ENCODE measurements at places on chromosomes 2 and 18.

DNA sequence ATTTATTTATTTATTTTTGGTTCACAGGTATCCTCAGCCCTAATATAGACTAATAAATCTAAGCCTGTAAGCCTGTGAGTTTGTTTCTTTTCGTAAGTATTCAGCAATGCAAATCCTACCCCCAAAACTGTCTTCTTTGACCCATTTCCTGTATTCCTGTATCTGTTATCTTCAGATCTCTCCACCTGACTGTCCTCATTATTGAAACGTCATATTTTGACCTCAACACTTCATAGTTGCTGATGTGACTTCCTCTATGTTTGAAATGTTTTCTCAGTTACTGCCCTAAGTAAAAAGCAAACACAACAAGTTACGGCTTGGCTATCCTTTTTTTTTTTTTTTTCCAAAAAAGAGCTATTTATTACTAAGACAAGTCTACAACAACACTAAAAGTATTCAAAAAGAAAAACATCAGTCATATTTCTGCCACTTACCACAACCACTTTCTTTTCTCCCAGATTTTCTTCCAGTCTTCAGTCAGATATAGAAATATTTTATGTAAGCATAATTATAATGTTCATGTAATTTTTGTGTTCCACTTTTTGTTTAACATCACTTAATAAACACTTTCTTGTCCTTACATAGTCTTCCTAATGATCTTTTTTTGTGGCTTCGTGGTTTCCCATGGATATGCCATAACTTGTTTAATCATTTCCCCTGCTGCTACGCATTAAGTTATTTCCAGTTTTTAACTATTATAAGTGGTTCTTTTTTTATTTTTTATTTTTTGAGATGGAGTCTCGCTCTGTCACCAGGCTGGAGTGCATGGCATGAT is 45.0 kb upstream of the EML4 start:
- no peak for DNase-seq

DNA sequence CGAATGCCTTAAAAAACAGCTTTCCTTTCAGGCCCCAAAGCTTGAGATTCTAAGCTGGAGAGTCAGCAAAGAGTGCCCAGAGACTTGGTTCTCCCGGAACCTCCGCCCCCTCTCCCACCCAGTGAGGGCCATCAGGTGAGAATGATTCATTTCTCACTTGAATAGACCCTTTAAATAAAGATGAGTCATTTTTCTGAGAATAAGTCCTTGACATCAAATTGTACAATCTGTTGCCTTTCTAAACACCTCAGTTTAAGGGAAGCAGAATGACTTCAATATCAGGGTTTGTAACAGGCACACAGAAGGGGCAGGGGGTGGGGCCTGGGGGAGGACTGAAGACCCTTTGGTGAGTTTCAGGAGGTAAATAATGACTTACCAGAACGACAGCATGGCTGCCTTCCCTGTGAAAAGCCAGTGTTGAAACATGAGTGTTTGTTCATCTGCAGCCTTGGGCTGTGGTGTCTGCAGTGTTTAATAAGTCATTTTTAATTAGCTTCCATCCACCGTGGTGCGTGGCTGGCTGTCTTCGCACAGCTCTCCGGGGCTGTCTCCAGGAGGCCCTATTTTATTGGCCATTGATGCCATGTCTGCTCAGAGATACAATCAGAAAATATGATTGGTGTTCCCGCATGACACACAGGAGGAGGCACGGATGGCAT is 134.9 kb upstream of the ZNF236 start:
- DNase-seq, result no peak

GRCh38 chr2:84844141-84844540 is 36.7 kb downstream of the TRABD2A start:
- DNase-seq, result no peak

DNA sequence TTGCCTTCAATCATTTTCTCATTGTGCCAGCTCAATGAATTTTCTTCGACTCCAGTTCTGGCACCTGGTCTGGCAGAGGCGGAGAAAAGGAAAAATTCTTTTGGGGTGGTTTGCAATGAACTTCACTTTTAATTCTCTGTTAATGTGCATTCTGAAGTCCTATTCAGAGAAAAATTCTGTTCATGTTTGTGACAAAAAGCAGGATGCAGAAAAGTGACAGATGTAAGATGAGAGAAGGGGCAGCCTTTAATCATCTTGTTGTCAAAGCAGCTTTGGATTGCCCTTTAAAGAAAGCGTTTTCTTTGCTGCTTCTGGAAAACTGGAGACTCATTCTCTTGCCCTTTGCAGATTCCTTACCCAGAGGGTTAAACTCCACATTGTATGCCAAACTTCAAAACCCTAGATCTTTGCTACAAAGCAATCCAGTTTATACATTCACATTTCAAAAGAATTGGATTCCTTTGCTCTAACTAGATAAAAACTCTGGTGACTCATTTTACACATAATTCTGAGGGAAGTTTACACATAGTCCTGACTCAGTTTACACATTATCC is 94.6 kb upstream of the CAVIN2 start:
- DNase-seq, result no peak

- DNase-seq, result no peak
Measured at GRCh38 chr2:184215745-184216144, 382.6 kb upstream of the ZNF804A start.

DNA sequence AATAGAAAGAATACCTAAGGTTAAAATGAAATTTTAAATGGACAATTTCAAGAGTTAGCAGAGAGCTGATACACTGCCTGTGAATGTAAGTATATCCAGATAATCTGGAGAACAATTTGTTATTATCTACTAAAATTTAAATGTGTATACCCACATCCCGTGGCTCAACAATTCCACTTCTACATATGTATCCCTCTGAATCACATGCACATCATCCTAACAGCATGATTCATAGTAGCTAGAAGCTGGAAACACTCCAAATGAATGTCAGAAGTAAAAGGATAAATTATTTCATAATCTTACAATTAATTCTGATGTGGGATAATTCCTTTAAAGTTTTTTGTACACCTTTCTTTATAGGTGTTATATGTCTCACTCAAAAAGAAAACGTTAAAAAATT is 87.9 kb downstream of the CNTNAP5 start:
- no peak for DNase-seq

DNA sequence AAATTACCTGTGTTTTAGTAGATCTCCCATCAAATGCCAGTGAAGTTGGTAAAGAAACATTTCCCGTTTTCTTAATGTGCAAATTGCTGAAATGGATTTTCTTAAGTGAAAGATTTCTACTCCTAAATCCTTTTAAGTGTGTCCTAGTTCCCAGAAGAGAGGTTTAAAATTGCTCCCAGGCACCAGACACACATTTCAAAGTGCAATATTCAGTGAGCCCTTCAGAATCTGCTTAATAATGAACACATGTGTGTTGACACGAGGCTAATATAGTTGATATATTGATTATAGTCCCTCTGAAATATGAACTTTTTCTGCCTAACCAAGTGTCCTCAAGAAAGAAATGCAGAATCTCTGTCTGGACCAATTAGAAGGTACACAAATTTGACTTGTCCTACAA is 861.7 kb upstream of the CNTNAP5 start:
- no peak for DNase-seq

- DNase-seq, result peak; percentile 47
Measured at GRCh38 chr2:25286025-25286400, 55.7 kb downstream of the DNMT3A start.

Data from activated CD8-positive, alpha-beta memory T cell treated with anti-CD3 and anti-CD28 coated beads for 4 hours (primary cell).